Natural killer cell (primary cell): ENCODE measurements at places on chromosomes 5 and 9. TPM values are rescaled to one million over a fixed set of nuclear protein-coding genes. Genes with fewer than 3 reads are reported as not detected.
A peak's percentile ranks its signal among the peaks of the same experiment; 100 is the strongest.

GRCh38 chr5:142836048-142836447, 65.9 kb downstream of the ARHGAP26 start:
- no peak for DNase-seq

Gene VAV2
- 5.1 TPM for total RNA-seq

DNA sequence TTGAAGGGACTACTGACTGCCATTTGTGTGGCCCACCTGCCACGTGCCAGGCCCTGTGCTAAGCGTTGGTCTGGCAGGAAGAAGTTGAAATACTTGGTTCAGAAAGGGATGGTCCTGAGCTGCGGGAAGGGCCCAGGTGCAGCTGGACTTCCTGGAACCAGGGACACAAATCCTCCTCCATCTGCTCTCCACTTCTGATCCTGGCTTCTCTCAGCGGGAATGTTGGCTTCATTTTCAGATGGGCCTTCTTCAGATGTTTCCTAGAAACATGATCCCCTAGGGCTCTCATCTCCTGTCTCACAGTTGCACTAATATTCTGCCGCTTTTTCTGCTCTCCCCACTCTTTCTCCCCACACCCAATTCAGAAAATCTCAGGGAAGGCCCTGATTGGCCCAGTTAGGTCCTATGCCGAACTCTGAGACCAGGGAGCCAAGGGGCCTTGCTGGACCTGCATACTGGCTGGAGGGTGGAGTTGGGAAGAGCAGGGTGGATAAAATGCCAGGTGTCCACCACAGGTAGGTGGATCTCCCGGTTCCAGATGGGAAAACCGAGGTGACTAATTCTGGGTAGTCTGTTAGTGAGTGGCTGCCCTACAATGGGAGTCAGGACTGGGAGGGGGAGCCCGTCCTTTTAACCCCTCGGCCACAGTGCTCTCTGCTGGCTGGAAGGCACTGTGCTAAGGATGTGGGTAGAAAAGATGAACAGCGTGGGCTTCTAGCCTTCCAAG, 19.4 kb downstream of the PSAT1 start:
- DNase-seq = no peak

Gene SLC36A3
- total RNA-seq = not detected

GRCh38 chr5:146238973-146239372, 35.6 kb downstream of the RBM27 start:
- no peak for DNase-seq

Gene PDGFRB
- 61.6 TPM for total RNA-seq

DNA sequence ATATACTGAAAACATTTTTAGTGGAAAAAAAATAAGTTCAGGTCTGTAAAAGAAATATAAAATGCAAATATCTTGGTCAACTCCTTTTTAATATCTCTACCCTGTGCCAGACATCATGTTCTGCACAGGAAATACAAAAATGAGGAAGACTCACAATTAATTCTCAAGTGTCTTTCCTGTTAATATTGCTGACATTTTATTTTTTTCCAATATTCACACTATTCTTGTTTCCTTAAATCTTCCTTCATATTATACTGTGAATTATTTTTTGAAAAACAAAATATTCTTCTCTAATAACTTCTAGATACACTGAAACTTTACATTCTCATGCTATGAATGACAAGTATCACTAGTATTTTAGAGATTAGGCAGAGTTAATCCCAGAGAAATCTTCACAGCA, 334.7 kb upstream of the FTMT start:
- no peak for DNase-seq

GRCh38 chr5:81601919-81602318, 149.0 kb downstream of the SSBP2 start:
- DNase-seq = no peak

DNA sequence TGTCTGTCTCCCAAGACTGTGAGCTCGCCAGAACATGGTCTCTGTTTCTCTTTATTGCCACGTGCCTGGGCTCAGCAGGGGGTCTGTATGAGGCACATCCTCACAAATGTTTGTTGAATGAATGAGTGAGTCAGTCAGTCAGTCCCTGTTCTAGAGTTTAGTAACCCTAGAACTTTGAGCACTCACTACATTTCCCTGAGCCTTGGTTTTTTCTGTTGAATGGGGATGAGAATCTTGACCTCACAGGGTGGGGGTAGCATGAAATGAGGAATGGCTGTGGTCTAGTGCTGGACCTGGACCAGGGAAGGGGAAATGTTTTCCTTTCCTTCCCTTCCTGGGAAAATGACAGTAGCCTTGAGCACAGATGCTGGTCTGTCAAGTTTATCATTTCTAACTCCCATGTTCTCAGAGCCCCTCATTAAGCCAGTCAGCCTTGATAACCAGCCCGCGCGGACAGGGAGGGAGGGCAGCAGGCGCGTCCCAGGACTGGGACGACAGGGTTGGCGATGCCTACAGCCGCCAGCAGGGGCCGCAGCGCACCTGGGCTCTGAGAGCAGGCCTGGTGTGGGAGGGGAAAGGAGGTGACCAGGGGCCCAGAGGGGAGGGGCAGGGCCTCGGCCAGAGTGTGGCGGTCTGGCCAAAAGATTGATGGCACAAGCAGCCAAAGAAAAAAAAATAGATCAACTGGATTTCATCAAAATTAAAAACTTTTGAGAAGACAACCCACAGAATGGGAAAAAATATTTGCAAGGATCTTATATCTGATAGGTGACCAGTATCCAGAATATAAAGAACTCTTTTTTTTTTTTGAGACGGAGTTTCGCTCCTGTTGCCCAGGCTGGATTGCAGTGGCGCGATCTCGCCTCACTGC, 24.1 kb upstream of the WNK2 start:
- DNase-seq = peak; percentile 81

DNA sequence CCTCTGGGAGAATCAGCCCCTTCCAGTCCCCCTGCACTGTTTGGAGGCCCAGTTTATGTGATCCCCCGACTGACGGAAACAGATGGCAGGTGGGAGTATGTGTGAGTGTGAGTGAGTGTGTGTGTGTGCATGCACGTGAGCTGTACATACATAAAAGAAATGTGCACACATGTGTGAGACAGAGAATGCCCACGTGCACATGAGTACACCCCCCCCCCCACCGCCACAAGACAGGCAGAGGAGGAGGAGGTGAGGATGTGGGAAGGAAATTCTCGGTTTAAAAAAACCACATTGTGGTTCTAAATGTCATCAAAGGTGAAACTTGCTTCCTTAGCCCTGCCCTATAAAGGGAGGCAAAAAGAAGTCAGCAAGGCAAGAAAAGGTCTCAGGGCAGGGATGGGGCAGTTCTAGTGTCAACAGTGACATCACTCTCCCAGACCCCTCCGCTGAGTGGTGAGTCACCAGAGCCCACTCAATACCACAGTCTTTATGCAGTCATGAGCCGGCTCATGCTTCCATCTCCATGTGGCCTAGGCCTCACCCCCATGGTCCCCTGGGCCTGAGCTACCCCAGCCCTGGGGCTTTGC, 79.2 kb upstream of the HSPA9 start:
- peak; percentile 85 for DNase-seq

Gene UBAP1
- 59.3 TPM for total RNA-seq

DNA sequence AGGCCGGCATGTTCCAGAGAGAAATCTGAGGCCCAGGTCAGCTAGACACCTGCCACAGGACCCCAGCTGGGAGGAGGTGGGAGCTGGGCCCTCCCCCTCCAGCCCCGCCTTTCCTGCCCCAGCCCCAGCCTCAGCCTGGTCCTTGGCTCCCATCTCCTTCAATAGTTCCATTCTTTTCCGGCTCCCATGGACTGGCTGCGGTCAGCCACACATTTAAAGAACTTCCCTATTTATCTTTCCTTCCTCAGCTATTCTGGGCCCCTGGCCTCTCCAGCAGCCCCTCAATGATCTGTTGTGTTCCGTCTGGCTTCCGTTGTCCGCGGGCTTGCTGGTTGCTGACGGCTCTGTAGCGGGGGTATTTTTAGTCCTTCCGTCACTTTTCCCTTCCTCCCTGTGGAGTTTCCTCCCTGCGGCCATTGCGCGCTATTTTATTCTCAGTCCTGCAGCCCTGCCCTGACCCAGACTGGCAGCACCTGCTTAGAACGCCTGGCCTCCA, 73.8 kb downstream of the AMBP start:
- no peak for DNase-seq

GRCh38 chr9:3235497-3235896, 290.3 kb downstream of the RFX3 start:
- no peak for DNase-seq

DNA sequence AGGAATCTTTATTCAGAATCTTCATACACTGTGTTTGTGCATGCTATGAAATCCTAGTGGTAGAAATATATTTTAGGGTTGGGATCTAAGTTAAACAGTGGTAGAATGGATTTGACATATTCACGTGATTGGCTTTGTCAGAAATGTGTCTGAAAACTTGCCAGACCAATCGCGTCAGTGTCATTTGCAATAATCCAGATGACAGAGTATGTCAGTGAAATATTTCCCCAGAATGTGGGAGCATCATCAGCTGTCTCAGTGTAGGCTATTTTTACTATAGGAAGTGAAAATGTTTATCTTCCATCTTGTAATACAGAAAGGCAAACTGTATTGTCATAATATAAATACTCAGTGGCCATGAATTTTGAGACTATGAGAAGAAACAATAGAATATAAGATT, 220.6 kb upstream of the EDIL3 start:
- DNase-seq = no peak

DNA sequence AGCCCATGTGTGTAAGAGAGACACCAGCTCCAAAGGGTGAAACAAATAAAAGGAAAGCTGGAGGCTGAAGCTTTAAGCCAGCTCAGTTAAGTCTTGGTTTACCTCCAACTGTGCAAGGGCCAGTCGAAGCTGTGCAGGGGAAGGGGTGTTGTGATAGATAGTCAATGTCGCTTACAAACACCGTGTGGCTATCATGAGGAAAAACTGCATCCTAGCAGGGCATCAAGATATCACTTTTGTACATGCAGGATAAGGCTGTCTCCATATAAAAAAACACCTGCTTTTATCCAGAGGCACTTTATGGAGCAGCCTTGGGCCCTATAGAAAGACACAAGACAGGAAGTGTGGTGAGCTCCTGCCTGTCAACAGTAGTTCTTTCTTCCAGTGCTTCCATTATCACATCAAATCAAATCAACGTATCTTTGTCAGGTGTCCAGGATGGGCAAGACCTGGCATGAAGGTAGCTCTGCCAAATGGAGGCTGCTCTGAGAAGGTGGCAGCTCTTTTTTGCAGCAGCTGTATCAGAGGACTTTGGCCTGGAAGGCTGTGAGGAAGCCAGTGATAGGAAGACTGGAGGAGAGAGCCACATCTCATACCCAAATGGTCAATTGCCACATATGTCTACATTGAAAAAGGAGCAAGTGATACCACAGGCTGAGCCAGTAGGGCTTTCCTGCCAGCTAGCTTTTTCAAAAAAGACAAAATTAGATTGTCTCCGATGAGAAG, 29.3 kb upstream of the SELENOP start:
- no peak for DNase-seq

DNA sequence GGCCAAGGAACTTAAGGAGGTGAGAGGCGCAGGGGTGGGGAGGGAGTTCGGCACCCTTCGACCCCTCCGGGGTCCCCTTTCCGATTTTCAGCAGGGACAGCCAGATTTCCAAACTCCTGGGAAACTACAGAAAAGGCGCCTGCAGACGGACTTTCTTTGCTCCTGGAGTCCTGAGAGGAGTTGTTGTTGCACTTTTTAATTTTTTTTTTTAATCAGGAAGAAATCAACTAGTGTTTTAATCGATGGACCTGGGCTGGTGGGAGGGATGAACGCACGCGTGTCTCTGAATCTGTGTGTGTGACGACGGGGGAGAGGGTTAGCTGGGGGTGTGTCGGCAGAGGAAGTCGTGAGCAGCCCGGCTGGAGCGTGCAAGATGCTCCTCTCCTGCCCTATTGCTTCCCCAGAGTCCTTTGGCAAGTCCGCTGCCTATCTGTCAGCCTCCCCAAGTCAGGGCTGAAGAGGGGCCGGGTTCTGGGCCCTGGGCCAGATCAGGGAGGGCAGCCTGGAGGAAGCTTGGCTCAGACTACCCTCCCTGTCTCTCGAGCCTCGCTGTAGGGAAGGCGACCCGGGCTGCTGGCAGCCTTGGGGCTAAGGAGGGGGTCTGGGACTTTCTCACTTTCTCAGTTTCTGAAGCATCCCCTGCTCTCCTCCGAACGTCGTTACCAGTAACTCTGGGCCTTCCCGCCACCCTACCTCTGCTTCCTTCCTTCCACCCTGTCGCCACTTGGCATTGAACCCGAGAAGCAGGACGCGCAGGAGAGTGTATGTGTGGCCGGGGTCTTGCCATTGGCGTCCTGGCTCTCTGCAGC, 731 bp downstream of the PRR16 start:
- no peak for DNase-seq

GRCh38 chr5:36017622-36018021, 26.4 kb upstream of the UGT3A1 start:
- no peak for DNase-seq

GRCh38 chr9:2962471-2963172, 118.7 kb upstream of the PUM3 start:
- DNase-seq = no peak

Gene HAVCR1
- 7.2 TPM for total RNA-seq

- no peak for DNase-seq
These were observed 33.3 kb downstream of the ADRB2 start for GRCh38 chr5:148859703-148860102.

- no peak for DNase-seq
These were observed 3.7 kb downstream of the SIL1 start for GRCh38 chr5:139194486-139194885.
